ENCODE measurements at places on chromosomes 7 and 10.

DNA sequence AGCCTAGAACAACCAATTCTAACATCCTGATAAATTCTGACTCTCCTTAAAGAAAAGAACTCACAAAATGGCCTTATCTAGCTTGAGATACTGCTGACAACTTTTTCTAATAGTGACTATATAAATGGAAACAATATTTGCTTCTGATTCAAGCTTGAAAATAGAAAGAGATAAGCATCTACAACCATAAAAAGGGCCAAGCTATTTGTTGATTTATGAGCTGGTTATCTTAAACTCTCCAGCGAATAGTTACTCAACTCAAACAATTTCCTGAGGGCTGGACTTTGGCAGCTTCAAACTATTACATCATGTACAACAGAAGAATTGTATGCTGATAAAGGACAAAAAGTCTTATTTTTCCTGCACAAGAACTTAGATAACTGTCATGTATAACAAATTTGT is 4.6 kb downstream of the USP54 start:
- no peak for DNase-seq

DNA sequence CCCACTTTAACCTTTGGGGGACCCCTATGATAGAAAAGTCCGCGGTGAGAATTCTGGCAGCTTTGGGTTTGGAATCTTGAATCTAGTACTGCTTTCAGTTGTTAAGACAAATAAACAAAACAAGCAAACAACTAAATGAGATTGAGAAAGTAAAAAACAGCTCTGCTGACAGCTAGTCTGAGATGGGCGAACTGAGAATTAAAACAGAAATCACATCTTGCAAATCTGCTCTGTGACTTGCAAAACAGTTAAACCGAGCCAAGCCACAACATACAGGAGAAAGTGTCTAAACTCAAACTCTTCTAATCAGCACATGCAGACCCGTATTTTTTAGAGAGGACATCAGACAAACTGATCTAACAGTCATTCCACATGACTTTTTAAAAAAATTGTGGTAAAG is 110.4 kb downstream of the SH2D4B start:
- no peak for DNase-seq

- DNase-seq = no peak
Observed at GRCh38 chr10:88236121-88236743, 346.9 kb downstream of the RNLS start.

DNA sequence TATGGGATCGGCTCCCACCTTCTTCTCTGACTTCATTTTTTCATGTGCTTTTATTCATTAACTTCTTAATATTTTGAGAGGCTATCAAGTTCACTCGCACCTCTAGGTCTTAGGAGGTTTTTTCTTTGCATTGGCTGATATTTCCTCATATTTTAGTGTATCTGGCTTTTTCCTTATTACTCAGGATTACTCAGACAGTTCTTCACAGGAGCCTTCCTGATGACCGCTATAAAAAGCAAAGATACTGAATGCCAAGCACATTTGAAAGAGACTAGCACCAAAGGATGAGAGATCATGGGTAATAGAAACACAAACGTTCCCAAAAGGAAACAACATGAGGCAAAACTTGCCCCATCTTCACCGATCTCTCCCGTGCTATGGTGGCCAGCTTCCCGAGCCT is 409.2 kb upstream of the KLF6 start:
- no peak for DNase-seq

- DNase-seq = no peak
Observed at GRCh38 chr10:126904818-126905701, at the start of gene DOCK1. TSS of gene DOCK1 (plus strand) at chr10:126905428. CDS start at chr10:126905518, 90 bp downstream.

DNA sequence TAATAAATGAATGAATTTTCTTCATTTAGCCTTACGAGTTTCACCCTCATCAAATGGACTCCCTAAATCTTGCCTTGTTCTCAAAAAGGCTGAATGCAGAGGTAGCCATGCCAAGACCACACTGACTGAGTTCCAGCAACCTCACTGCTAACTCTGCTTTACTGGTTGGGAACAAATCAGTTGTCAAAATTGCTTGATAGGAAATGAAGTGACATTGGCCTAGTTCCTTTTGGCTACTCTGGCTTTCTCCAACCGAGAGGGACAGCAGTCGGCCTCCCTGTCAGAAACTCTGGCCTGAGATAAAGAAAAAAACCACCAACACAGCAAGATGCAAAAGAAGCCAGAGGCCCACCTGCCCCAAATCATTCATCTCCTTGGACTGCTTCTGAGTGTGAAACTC is 87.0 kb downstream of the PPP1R3C start:
- DNase-seq = no peak

DNA sequence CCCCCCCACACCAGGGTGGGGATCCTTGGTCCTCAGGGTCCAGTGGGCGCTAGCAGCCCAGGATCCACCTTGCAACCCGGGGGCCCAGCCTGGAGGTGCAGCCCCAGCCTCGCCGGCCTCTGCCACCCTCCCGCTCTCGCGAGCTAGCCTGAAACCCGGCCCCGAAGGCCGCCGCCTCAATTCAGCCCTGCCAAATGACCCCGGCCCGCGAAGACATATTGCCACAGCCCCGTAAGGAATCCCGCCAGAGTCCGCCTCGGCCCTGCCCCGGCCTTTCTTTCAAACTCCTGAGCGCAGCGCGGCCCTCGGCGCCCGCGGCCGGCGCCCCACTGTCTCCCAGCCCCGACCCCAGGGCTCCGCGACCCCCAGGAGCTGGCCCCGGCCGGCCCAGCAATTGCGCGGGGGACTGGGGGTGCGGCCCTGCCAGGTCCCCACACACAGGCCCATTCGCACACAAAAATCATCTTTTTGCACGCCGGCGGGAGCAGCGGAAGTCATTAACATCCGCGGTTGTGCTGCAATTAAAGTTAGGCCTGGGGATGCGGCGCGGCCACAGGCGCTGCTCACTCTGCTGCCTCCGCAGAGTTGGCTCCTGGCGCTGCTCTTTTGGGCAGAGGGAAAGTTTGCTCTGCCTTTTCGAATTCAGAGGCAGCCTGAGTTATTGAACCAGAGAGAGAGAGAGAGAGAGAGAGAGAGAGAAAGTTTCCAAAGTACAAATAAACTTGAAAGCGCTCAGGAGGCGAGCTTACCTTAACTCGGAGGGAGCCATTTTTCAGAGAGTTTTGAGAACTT is 4.0 kb downstream of the HOXA5 start:
- no peak for DNase-seq

DNA sequence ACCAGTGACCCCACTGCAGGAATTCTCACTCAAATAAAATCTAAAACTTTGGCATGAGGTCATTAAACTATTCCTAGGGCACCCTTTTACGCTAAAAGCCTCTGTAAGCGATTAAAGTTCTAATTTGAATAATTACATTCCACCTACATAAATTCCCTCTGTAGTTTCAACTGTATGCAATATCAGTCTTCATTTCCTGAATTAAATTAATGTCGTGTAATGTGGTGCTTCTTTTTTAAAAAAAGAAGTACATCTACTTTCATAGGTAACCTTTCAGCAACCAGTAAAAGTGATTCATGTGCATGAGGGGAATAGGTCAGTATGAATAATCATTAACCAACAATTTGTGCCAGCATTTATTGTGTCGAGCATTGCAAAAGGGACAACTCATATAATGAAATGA is 44.7 kb downstream of the IMMP2L start:
- DNase-seq = no peak

GRCh38 chr10:34575882-34576281 is 239.2 kb downstream of the PARD3 start:
- DNase-seq = no peak

DNA sequence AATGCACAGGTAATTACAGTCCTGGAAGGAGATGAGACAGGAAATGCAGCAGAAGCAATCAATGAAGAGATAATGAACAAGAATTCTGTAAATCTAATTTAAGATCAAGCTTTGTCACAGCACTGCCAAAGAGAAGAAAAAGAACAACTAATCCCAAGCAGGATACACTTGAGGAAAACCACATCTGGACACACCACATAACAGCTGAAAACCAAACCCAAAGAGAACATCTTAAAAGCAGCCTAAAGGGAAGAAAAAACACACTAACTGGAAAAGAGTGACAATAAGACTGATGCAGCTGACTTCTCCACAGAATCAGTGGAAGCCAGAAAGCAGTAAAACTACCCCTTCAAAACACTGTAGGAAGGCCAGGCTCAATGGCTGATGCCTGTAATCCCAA is 10.2 kb downstream of the CYTH3 start:
- DNase-seq = no peak
